ENCODE measurements at places on chromosomes 11 and 22.

GRCh38 chr11:75510004-75510722 lies 15.6 kb downstream of the GDPD5 start:
- DNase-seq: no peak

- DNase-seq: no peak
Observed at GRCh38 chr11:16883174-16883573, 131.0 kb downstream of the PLEKHA7 start.

GRCh38 chr22:26577081-26577480 lies 12.9 kb downstream of the TPST2 start:
- DNase-seq: no peak

GRCh38 chr22:49749885-49750510 lies 77.7 kb downstream of the BRD1 start:
- DNase-seq: no peak

GRCh38 chr11:83682611-83682973 lies 396.4 kb upstream of the CCDC90B start:
- no peak for DNase-seq
